ENCODE measurements at places on chromosomes 5 and 9.

DNA sequence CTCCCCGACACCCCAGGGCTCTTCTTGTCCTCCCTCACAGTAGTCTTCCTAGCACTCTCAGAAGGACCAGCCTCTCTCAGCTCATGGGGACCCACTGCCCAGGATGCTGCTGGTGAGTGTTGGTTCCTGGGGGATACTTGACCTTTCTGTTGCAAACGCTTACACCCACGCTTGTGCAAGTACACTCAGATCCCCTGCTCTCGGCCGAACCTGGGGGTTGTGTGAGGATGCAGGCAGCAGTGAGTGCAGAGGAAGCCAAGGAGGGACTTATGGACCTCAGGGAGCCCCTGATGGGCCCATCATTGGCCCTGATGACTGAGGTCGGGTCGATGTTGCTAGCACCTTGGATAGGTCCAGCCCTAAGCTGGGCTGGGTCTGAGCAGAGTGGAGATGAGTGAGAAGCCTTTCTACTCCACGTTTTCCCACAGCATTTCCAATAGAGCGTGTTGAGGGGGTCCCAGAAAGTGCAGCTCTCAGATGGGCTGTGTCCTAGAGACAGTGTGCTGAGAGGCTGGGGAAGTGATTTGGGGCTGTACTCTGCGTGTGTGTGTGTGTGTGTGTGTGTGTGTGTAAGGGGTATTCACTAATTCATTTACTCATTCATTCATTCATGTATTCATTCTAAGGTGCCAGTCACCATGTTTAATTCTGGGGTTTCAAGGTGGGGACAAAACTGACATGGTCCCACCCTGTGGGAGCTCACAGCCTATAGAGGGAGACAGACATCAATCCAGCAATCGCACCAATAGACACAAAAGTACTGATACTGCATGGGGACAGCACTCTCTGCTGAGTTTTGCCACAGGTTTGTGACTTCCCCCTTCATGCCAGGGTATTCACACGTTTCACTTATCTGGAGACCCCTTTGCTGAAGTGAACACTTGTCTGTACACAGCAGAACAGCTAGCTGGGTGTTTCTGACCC is 25.2 kb upstream of the PITX1 start:
- no peak for DNase-seq

- DNase-seq = no peak
Measured at GRCh38 chr5:7983433-7983832, 114.5 kb downstream of the MTRR start.

DNA sequence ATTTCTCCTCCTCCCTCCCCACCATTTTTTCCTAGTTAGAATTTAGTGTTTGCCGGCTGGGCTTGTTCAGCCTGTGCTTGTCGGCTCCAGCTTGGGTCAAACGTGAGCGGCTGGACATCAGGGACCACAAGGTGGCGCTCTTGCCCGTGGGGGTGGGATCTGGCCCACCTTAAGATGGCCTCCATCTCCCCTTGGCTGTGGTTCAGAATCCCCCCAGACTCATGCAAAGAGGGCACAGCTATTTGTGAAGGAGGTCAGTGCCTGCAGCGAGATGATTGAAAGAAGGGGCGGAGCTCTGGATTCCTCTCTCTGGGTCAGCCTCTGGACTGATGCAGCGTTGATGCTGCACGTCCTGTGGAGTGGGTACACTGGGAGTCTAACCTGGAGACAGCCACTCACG is 283.3 kb upstream of the TUT7 start:
- peak; percentile 2 for DNase-seq

DNA sequence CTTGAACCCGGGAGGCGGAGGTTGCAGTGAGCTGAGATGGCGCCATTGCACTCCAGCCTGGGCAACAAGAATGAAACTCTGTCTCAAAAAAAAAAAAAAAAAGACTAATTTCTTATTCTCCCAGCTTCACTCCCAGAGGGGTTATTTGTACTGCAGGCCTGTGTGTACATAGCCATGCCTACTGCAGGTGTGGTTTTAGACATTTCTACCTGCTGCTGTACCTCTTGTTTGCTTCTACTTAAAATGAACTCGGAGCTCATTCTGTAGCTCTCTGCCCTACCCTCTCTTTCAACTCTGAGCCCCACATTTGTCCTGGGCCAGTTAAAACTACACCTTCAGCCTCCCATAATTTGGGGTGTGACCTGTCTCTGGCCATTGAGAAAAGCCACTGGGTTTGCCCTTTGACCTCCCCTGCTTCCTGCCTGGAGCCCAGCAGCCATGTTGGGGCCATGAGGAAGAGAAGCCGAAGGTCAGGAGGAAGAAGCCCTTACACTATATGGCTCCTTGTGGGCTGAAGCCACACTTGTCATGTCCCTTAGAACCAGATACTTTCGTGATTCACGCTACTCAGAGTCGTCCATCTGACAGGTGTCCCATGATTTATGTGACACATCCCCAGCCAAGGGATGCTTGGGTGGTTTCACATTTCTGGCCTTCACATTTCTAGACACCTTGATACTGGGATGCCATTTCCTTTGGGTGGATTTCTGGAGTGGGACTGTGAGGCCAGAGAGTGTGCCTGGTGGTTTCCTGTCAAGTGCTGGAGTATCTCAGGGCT is 9.4 kb upstream of the CARD19 start:
- DNase-seq = no peak

GRCh38 chr5:132295505-132296411 is 1.6 kb downstream of the SLC22A4 start:
- no peak for DNase-seq

DNA sequence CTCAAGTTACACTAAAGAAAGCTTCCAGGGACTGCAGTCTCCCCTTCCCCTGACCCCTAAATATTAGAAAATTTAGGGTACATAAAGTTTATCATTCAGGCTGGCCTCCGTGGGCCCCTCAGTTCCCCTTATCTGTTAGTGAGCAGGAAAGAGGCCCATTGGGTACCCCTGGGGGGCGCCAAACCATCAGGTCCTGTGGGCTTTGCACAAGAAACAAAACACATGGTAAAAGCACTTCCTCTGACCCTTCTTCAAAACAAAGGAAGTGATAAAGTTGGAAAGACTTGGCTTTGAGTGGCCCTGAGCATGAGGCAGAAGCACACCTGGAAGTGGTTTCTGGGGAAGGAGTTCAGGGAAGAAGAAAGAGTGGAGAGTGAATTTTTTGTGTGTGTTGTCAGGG is 213.0 kb downstream of the SMARCA2 start:
- no peak for DNase-seq

GRCh38 chr9:137452006-137452760 is 7.0 kb downstream of the NSMF start:
- no peak for DNase-seq

- no peak for DNase-seq
Measured at GRCh38 chr5:57586649-57587048, 104.0 kb upstream of the ACTBL2 start.

DNA sequence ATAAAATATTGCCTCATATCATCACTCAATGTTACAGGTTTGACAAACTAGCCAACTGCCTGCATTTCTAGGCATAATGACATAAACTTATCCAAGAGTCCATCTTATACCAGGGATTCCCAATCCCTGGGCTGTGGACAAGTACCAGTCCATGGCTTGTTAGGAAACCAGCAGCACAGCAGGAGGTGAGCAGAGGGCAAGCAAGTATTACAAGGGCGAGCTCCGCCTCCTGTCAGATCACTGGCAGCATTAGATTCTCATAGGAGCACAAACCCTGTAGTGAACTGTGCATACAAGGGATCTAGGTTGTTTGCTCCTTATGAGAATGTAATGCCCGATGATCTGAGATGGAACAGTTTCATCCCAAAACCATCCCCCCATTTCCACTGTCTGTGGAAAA is 144.9 kb downstream of the PRKACG start:
- no peak for DNase-seq

DNA sequence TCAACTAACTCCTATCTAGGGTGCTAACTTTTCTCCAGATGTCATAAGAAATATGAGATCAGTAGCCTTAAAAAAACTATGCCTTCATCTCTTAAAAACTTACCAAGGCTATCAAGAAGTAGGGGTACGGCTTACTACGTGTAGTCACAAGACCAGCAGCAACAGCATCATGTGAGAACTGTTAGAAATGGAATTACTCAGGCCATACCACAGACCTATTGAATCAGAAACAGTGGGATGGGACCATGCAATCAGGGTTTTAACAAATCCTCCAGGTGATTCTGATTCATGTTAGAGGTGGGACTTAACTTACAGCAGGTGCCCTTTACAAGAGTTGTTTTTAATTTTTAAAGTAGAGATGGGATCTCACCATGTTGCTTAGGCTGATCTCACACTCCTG is 4.6 kb downstream of the IFNE start:
- DNase-seq = no peak

DNA sequence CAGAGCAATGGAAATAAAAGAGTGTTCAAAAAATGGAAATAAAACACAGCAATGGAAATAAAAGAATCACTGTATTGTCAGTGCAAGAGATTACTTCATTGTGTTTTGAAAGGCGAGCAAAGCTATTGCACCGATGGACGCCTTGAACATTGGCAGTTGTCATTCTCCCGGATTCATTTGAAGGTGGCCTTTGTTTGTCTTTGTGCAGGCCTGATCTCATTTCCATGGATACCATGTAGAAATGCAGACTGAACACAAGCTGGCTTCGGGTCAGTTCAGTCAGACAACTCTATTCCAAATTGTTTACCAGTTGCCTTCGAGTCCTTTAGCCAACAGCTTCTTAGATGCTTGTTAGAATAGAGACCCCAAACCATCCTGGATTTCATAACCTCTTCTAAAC is 8.3 kb downstream of the ITGA2 start:
- no peak for DNase-seq

DNA sequence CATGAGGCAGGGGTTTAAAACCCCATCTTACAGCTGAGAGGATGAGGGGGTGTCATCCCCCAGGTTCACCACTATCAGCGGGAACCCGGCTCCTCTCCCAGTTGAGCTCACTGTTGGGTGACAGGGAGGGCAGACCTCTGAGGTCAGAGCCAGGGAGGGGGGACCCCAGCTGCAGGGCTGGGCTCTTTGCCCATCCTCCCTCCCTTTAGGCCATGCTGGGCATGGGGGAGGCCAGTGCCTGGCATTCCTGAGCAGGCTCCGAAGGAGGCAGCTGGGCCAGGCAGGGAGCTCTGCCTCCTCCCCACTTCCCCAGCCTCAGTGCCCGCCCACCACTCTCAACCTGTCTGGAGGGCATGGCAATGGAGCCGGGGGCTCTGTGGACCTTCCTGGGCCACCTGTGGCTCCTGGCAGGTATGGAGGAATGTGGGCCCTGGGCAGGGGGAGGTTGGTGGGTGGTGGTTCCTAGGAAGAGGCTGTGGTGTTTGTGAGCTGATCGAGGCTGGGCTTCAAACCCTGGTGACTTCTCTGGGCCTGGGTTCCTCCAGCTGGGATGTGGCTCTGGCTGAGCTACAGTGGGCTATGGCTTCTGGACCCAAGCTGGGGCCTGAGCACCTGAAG is 12.6 kb downstream of the CRB2 start:
- no peak for DNase-seq

- peak; percentile 44 for DNase-seq
Measured at GRCh38 chr9:137028263-137029057, 423 bp upstream of the ABCA2 start.

DNA sequence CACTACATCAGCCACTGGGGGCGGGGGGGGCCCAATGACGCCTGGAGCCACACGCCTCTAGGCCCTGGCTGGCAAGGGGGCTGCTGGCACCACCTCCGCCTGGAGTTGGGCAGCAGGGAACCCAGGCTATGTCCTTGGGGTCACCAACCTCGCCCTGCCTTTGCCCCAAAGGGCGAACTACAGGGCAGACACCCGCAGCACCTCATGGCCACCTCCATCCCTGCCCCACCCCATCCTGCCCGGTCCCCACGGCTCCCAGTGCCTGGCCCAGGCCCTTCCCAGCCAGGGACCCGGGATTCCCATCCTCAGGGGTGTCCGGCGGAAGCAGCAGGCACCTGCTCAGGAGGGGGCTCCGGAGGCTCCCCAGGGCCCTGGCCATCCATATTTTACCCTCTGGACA is 37.0 kb downstream of the NACC2 start:
- DNase-seq = no peak

GRCh38 chr9:34570809-34571480 is 18.6 kb downstream of the CNTFR start:
- DNase-seq = no peak

GRCh38 chr5:139082813-139083498 is 115.2 kb downstream of the SIL1 start:
- DNase-seq = no peak

DNA sequence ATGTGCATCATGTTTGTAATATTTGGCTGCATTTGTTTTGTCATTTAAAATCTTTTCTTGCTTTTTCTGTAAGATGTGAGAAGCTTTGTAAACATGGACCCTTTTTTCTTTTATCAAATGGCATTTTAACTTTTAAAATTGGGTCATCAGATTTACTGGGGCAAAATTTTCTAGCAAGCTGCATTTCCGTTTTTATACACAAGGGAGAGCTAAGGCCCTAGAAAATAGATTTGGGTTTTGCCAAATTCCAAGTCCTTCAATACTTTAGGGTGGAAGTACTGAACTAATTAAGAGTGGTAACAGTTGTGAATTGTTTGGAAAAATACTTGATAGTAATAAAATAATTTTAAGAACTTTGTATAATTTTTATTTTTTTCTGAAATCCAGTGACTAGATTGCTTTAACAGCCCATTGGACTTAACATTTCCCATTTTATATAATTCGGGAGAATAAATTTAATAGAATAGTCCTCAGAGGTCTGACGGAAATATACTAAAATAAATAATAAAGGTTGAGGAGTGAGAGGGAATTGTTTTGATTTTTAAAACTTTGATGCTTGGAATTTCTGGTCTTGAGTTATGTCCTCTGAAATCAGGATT is 117.4 kb downstream of the SMARCA2 start:
- no peak for DNase-seq

- no peak for DNase-seq
Measured at GRCh38 chr9:134629586-134630392, 11.8 kb upstream of the COL5A1 start.

DNA sequence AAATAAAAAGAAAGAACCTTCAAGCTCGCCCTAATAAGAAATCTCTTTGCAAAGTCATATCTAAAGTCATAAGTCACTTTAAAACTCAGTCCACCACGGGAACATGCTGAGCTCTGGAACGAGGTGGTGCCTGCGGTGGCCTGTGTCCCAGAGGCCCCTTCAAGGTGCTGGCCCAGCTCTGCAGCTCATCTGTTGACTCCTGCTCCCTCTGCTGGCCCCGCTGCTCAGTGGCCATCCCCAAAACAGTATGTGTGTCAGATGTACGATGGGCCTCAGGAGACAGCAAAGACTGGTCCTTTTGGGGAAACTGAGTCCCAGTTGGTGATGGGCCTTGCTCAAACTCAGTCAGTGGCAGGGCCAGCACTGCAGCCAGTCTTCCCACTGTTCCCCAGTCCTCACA is 22.8 kb upstream of the FOXB2 start:
- no peak for DNase-seq

DNA sequence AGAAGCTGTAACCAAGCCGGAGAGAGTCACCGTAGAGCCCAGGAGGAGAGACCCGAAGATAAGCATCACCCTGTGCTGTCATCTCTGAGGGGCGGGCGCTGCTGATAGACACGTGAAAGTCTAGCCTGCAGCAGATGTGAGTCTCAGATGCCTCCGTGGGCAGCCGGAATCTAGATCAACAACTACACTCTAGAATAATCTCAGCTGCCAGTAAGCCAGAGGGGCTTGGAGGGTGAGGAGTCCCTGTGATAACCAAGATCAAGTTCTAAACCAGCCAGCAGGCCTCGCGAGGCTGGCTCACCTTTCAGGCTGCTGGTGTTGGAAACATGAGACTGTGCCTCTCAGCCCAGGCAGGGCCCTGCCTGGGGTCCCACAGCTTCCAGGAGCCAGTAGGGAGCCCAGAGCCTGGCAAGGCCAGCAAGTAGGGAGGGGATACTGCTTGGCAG is 54.1 kb downstream of the DAPK1 start:
- DNase-seq = no peak

Measured in stimulated activated CD4-positive, alpha-beta T cell treated with anti-CD3 and anti-CD28 coated beads, Interleukin-1b, Interleukin-23, amount 100 ng/mL, for 24 hours (primary cell).